ENCODE measurements at places on chromosomes 1 and 21.

GRCh38 chr1:55399346-55399745, 184.2 kb upstream of the USP24 start:
- no peak for DNase-seq

GRCh38 chr1:53015508-53015860, 46.5 kb upstream of the PODN start:
- no peak for DNase-seq

GRCh38 chr1:231571904-231572303, 43.4 kb downstream of the TSNAX start:
- DNase-seq = no peak

- no peak for DNase-seq
Observed at GRCh38 chr1:46553506-46553905, 2.1 kb upstream of the KNCN start.

- peak; percentile 25 for DNase-seq
Observed at GRCh38 chr21:45541221-45542039, 810 bp downstream of the SLC19A1 start.

- DNase-seq = no peak
Observed at GRCh38 chr1:115275216-115275615, 62.8 kb downstream of the NGF start.

DNA sequence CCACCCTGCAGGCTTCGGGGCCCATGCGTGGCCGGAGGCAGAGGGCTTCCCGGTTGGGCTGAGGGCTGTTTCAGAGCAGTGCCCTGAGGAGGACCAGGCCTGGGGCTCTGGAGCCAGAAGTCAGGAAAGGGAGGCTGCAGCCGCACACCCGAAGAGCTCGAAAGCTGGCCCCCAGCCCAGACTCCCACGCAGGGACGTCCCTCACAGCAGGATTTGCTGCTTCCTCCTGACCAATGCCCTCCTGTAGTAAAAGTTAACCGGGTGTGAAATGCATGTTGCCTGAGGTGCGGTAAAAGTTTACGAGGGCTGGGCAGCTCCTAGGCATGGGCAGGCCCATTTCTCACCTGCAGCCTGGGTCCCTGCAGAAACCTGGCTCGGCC, 101.5 kb upstream of the ARHGEF16 start:
- no peak for DNase-seq

GRCh38 chr1:20090641-20091040, 20.6 kb downstream of the PLA2G5 start:
- no peak for DNase-seq

DNA sequence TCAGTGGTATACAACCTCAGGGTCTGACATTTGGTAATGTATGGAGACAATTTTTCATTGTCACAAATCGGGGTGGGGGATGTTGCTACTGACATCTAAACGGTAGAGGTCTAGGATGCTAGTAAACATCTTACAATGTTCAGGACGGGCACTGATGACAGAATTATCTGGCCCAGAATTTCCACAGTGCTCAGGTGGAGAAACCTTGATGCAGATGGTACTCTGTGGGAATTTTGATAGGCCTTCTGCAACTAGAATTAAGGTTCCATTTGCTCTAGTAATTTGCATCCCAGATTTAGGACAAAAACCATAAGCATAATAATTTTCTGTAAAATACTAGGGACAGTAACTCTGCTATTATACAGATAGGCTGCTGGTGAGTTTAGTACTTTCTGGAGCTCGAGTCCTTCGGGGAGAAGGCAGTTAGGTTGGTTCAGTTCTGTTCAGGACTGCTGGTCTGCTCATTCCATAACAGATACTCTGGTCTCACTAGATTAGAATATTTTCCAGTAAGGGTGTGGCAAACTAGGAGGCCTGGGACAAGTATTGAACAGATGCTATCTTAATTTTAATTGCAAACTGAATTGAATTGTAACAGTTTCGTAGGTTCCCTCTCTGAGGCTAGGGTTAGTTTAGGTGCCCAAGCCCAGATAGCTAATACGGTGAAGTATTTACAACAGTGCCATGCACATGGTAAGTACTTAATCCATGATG, 11.4 kb downstream of the METTL13 start:
- DNase-seq = no peak

GRCh38 chr1:228919914-228920313, 184.6 kb downstream of the RHOU start:
- DNase-seq = no peak

DNA sequence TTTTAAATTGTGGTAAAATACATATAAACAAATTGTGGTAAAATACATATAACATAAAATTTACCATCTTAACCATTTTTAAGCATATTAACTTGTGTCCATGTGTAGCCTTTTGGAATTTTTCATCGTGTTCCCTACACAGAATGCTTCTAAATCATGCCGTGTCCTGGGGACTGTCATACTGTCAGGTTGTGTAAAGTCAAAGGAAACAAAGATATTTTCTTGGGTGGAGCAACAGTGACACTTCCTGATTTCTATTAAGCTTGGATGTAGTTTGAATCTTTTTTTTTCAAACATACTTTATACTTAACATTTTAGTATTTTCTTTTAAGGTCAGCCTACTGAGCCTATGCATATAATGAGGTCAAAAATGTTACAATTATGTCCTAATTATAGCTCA, 32.3 kb downstream of the DOP1B start:
- DNase-seq = no peak

GRCh38 chr1:165143437-165144065, 213.0 kb downstream of the LMX1A start:
- DNase-seq = no peak

DNA sequence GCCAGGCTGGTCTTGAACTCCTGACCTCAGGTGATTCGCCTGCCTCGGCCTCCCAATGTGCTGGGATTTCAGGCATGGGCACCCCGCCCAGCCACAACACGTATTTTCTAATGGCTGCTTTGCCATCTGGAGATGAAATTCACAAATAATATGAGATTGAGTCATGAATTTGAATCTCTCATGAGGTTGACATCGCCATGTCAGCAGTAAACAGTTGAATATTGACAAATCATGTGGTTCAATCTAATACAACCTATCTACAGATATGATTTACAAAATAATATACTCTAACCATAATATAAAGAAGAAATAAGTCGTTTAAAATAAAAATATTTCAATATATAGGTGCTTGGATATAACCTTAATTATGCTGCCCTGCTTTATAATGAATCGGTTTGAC, 42.1 kb downstream of the MYOM3 start:
- DNase-seq = no peak

DNA sequence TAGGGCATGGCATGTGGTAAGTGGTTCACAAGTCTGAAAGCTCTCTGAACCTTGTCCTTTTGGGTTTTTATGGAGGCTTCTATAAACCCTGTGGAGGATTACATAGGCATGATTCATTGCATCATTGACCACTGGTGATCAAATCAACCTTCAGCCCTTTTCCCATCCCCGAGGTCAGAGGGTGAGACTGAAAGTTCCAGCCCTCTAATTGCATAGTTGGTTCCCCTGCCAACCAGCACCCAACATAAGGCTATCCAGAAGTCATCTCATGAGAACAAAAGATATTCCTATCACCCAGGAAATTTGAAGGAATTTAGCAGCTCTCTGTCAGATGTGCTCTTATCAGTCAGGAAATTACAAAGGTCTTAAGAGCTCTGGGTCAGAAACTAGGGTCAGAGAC, 89.5 kb upstream of the ARTN start:
- DNase-seq = no peak

DNA sequence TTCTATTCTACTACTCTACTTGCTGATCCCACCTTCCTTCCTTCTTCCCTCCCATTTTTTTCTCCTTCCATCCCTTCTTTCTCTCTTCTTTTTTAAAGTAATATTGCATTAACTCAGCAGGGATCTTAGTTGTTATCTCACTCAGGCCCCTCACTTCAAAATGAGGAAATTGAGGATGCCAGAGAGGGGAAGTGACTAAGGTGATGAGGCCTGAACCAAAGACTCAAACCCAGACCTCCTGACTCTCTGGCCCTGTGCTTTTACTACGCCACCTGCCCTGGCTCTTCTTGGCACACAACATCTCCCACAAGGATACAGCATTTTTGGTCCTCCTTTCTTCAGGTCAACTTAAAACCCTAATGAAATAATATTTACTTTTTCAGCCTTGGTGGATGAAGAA, 151.7 kb upstream of the ZNF648 start:
- no peak for DNase-seq

DNA sequence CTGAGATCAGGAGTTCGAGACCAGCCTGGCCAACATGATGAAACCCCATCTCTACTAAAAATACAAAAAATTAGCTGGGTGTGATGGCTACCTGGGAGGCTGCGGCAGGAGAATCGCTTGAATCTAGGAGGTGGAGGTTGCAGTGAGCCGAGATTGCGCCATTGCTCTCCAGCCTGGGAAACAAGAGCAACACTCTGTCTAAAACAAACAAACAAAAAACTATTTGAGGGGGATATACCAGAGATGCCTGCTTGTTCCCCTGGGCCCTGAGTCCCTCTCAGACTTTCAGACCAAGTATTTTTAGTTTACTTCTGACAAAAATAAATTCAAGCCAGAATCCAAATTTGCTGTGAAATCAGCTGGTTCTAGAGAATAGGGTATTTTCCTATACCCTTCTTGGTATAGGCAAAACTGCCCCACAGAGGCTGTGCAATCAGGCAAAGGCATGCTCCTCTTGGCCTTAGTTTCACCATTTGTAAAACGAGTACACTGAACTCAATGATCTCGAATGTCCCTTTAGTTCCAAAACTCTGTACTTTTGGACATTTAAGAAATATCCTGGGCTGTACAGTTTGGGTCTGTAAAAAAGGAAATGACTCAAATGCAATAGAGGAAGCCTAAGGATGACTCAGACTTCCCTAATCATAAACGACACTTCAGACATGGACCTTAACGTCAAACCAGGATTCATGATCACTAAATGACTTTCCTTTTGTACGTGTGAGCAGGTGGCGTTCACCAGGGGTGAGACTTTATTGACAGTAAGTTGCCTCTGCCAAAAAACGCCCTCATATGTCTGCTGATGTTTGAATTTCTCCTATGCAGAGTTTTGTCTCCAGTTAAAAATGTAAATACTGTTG, 16.1 kb downstream of the ENSA start:
- DNase-seq = no peak

DNA sequence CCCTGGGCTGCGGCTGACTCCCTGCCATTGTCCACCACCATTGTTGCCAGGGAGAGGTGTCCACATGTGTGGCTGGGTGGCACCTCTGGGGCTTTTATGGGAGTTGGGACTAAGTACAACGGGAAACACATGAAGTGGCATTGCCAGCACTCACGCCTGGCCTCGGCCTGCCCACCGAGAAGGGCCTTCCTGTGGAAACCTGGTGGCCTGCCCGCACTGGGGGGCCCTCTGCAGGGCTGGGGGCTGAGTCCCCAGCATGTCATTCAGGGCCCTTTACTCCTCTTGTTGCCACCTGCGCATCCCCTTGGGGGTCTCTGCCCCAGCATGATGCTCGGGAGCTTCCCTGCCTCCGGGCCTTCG, 35.5 kb upstream of the RUNX3 start:
- no peak for DNase-seq

DNA sequence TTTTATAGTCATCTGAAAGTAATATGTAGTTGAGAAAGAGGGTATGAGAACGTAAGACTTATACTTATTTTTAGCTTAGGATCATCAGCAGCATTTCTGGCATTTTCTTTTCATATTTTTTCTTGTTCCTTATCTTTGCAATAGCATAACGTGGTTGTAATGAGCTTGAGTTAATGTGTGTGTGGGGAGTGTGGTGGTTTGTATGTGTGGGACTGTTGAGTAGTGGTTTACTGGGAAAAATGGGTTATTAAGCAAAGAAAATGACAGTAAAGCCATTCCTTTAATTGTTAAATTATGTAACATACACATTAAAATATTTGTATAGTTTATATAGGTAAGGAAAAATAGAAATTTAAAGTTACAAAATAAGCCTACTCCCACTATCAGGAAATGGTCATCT, 15.2 kb downstream of the PIP5K1A start:
- DNase-seq = no peak

- no peak for DNase-seq
Observed at GRCh38 chr1:15224259-15224869, 22.7 kb upstream of the FHAD1 start.

DNA sequence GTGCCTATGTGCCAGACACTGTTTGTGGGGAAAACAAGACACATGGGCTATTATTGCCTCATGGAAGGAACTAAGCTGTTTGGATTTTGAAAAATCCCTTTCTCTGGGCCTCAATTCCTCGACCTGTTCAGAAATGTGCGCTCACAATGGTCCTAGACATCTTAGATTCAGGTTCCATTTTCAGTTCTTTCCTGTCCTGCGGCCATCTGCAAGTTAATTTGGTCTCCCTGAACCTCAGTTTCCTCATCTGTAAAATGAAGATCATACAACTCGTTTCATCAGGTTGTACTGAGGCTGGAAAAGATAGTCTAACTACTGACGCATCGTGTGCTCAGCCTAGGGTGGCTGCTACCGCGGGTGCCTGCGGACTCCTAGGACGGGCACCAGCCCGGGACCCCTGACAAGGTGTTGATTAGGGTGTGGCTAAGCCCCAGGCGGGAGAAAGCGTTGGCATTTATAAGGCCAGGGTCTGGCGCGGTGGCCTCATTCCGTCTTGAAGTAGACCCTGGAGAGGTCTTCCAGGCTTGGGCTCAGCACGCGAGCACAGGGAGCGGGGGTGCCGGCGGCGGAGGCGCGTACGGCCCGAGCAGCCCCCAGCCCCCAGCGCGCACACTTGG, 493 bp upstream of the ELOA start:
- no peak for DNase-seq

DNA sequence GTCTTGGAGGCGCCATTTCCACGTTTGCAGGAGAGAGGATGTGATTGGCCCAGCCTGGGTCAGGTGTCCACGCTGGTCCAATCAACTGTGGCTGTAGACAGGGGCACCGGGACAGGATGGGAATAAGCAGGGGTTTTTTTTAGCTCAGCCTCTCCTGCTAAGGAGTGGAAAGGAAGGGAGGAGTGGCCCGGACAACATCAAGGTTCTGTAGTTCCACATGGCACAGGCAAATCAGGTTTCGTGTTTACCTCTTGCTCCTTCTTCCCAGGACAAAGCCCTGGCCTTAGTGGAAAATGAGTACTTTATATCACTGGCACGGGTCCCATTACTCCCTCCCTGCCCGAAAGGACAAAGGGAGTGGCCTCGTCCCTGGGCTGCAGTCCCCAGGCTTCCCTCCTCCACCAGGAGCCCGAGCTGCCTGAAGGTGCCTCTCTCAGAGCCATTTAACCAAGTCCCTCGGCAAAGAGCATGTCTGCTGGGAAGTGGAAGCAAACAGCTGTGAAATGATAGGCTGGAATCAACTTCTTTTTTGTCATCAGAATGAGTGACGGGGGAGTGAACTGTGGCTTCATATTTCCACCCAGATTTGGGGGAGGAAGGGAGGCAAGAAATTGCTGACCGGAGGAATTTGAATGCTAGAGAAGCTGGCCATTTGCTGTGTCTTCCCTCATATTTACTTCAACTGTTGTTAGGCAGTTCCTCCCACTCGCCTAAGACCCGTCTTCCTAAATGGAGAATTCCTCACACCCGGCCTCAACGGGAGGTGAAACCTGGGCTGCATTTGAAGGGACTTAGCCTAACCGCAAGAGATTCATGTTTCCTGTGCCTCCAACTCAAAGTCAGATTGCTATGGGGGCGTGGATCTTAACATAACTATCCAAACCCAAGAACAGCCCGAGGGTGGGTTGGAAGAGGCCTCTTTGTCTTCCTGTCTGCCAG, 84.9 kb upstream of the SLC44A3 start:
- no peak for DNase-seq

- DNase-seq = no peak
Observed at GRCh38 chr1:248853663-248854375, 5.1 kb downstream of the ZNF692 start.

GRCh38 chr21:44701541-44701940, 4.6 kb downstream of the KRTAP10-12 start:
- DNase-seq = no peak

Data from stimulated activated CD4-positive, alpha-beta T cell treated with anti-CD3 and anti-CD28 coated beads, TNF-alpha, amount 100 ng/mL, for 1 hour (primary cell).